ENCODE measurements at places on chromosomes 2 and 18.

- no peak for DNase-seq
These were observed 68.6 kb downstream of the DGKD start for GRCh38 chr2:233422649-233423551.

DNA sequence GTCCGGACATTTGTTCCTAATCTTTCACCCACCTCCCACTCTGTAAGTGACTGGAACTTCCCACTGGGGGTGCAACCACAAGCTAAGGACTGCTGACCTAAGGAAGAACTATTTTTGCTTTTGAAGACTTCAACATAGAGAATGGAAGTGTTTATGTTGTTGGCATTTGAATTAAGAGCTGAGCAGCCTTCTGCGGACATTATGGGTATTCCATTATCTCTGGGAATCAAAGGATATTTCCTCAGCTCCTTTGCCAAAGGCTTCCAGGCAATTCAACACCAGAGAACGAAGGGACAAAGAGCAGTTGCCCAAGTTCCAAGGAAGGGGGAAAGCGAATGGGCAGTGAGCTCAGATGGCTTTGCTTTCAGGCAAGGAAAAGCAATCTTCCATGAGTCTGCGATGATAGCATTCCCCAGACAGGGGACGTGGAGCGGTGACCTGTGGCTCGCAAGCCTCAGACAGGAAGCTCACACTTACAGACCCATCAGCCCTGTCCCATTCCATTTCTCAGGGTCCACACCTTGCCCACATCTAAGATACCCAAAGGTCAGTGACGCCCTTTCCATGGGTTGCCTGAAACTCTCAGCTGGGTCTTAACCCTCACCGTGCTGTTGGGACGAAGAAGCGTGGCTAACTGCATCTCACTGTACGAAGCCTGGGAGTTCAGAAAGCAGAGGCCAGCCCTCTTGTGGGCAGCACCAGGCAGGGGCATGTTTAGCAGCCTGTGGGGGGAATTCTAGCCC, 116.8 kb downstream of the COPS8 start:
- DNase-seq, result no peak

- no peak for DNase-seq
These were observed 40.3 kb downstream of the EML6 start for GRCh38 chr2:54763636-54764291.

- DNase-seq, result no peak
These were observed 54.7 kb downstream of the VWC2L start for GRCh38 chr2:214465363-214466146.

- DNase-seq, result no peak
These were observed 36.0 kb downstream of the RPRD1A start for GRCh38 chr18:36031407-36031806.

DNA sequence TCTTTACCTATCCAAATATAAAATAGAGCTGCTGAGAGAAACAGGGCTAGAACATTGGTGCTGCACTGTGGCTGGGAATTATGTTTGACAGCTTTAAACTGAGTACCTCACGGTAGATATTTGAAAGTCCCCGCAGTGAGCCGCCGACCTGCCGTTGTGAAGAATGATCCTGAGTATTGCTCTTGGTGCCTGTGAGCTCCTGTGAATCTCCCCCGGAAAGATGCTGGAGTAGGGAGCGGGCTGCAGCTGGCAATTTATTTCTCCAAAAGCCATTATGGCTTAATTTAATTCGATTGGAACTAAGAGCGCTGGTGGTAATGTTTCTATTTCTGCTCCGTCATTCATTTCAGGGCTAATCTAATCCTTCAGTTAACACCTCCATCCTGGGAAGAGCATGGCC, 129.4 kb upstream of the TPO start:
- no peak for DNase-seq

DNA sequence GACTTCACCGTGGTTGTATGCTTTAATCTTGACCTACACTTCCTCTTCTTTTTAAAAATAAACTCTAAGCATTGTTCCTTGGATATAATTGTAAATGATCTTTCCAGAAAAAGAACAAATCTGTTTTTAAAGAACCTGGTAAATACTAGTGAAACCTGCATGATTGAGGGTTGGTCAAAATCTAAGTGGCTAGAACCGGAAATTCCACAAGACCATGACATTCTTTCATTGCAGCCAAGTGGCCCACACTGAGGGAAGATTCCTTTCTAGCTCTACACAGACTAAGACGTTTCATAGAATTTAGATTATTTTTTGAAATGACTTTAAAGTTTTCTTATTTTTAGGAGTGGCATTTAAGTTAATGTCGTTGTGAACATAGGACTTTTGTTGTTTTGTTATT, 356.7 kb downstream of the NYAP2 start:
- DNase-seq, result no peak

- no peak for DNase-seq
These were observed 5.9 kb upstream of the RPL37A start for GRCh38 chr2:216492597-216493333.

DNA sequence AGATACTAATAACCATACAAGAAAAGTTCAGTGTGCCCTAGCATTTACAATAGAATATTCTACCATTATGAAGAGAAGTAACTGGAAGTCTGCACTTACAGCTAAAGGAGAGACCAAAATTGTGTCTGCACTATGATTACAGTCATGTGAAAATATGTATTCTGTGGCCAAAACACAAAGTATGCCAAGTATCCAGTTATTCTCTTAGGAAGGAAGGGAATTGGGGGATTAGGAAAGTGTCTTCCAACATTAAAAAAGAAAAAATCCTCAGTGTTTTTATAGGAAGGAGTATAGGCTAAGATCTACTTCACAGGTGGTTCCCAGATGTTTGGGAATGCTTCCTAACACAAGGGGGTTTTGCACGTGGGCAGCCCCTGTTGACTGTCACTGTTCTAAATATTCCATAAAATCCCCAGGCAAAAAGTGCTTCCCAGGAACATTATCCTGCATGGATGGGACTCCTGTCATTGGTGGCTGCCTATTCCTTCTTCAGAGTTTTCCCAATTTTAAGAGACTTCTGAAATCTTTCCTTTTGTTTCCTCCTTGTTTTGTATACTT, 180.2 kb upstream of the KLHL29 start:
- DNase-seq, result no peak

DNA sequence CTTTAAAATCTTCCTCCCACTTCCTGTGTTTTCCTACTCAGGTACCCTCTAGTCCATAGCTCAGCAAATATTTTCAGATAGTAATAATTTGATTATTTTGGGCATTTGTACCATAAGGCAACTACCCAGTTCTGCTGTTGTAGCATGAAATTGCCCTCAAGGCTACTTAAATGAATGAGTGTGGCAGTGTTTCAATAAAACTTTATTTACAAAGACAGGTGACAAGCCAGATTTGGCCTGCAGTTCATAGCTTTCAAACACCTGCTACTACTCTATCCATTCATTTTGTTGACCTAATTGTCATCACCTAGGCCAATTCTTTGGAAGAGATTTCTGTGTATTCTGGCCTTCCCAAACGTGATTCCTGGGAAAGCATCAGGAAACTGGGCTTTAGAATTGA, 28.9 kb downstream of the NYAP2 start:
- no peak for DNase-seq
